Daoy (cell line): ENCODE measurements at places on chromosomes 16 and 17. TPM values are rescaled to one million over a fixed set of nuclear protein-coding genes. Genes with fewer than 3 reads are reported as not detected.

DNA sequence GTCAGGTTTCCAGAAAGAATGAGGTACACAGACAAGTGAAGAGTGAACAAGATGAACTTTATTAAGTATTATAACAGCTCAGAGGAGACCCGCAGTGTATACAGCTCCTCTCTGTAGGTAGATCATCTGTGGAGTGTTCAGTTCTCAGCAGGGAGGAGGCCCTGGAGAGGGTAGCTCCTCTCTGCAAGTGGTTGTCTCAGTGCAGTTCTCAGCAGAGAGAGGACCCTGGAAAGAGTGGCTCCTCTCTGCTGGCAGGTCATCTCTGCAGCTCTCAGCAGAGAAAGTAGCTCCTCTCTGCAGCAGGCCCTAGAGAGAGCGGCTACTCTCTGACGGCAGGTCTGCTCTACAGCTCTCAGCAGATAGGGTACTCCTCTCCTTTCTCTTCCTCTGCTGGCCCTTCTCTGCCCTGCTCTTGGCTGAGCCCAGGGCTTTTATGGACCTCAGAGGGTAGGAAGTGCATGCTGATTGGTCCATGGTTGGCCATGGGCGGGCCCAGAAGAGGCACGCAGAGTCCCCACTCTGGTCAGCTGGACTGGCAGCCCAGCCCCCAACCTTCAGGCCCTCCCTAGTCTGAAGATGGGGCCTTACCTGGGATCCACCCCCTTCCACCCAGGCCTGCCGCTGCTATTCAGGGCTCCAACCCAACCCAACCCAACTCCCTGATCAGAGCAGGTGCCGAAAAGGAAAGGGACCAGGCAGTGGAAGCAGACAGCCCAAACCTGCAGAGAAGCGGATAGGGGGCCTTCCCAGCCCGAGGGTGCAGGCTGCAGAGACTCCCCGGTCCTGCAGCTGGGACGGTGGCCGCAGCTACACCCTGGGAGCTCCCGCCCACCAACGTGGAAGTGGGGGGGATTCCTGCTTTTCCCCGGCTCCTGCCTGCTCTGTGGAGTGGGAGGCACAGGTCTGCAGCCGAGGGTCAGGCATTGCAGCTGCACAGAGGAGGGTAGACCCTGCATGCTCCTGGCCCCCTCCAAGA lies 18.5 kb upstream of the DNAJA2 start:
- no peak for DNase-seq

DNA sequence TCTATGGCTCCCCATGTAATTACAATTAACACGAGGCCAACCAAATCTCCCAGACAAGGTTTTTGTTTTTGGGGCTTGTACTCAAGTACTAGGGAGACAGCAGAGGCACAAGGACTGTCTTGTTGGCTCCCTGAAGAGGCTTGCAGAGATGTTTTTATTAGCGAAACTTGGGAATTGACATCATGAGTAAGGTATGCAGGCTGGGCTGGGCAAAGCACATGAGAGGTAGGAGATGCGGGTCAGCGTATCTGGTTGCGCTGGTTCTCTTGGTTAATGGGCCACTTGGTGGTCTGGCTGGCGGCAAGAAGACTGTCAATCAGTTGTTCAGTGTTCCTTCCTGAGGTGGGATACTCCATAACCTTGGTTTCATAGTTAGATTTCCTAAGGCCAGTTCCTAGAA lies 28.9 kb downstream of the LCMT1 start:
- DNase-seq = peak; percentile 7

DNA sequence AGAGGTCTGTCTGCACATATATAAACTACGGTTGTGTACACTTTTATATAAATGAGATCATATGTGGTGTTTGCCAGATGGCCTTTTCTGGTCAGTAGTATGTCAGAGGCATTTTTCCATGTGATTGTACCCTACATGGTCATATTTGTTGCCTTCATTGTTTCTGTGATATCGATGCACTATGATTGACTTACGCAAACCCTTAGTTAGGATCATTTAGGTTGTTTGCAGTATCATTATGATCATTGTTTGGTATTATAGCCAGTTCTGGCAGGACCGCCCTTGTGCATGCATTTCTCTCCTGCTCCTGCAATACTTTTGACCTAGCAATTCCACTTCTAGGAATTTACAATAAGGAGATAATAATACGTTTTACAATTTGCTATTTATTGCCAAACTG lies 169.1 kb downstream of the MSI2 start:
- DNase-seq = no peak

GRCh38 chr17:73749337-73749823 lies 105.1 kb upstream of the SDK2 start:
- peak; percentile 27 for DNase-seq

Gene KRT24
- not detected in 2 replicates for total RNA-seq

Gene TP53TG3F
- total RNA-seq = 0.29 TPM in 1 of 2 replicates, not detected in the other
